ENCODE measurements at places on chromosomes 12 and 14.

DNA sequence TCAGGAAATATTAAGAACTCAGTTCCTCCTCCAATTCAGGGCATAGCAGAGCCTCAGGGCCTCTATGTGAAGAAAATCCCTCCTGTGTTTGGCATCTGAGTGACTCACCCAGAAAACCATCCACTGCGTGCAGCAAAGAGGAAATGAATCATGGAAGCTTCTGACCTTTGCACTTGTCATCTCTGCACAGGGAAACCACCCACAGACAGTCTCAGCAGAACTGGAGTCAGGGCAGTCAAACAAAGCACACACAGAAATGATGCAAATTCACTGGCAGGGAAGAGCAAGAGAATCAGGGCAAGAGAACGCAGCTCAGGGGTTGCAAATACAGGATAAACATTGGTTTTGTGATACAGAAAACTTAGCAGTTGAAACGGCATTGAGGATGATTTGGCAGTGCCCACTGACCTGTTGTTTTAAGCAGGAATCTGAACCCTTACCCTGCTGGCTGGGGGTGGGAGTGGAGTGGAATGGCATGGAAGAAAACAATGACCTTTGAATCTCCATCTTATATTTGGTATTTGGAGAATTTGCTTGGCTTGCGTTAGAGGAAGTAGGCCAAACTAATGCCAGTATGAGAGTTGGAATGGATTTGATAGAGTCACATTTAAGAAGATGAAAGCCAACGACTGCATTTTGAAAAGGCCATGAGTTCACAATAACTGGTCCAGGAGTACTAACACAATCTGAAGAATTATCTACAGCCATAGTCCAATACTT, 53.5 kb downstream of the PHLDA1 start:
- DNase-seq = peak; percentile 86

GRCh38 chr12:87801860-87802720, 227.1 kb downstream of the C12orf50 start:
- no peak for DNase-seq

DNA sequence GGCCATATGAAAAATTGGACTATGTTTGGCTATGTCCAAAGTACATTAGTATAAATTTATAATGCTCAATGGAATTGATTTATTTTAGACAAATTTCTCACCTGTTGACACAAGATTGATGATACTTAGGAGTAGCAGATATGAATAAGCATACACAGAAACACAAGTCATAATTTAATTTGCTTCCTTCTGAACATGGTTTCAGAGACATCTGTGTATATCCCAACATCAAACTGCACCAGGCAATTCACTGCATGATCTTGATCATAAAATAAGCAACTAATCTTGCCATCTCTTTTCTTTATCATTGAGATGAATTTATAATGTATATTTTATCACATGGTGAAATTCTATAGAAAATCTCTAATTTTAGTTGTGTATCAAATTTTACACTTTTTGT, 3.8 kb downstream of the CLECL1 start:
- DNase-seq = no peak

GRCh38 chr12:18130851-18131250, 40.9 kb upstream of the RERGL start:
- DNase-seq = no peak

DNA sequence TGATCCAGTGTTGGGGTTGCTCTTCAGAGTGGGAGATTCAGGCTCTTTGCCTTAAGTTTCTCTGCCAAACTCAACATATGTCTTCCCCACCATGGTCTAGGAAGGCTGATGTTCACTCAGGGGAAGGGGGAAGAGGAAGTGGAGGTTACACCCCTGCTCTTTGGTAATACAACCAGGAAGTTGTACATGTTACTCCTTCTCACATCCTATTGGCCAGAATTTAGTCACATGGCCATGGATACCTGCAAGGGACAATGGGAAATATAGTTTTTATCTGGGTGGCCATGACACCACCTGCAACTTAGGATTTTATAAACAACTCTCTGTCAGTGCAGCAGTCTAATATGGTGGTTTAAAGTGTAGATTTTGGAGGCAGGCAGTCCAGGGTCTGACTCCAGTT, 150.9 kb downstream of the TBX5 start:
- no peak for DNase-seq

GRCh38 chr12:50220363-50220995, 53.3 kb upstream of the CERS5 start:
- DNase-seq = peak; percentile 20

DNA sequence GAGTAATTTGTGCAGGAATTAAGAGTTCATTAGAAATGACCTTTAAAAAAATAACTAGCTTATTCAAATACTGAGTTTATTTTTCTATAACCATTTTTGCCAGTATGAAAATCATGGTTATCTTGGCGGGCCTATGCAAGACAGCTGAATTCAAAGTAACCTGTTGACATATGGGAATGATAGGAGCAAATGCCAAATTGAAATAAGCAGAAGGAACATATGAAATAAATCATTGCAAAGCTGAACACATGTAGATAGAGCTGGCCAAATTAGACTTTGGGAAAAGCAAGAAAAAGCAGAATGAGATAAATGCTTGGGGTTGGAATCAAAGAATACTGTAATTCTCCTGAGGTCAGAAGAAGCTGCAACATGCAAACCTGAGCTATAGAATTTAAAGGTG, 372.5 kb downstream of the ADAMTS20 start:
- DNase-seq = no peak

GRCh38 chr12:89238593-89238992, 113.7 kb downstream of the DUSP6 start:
- DNase-seq = no peak

DNA sequence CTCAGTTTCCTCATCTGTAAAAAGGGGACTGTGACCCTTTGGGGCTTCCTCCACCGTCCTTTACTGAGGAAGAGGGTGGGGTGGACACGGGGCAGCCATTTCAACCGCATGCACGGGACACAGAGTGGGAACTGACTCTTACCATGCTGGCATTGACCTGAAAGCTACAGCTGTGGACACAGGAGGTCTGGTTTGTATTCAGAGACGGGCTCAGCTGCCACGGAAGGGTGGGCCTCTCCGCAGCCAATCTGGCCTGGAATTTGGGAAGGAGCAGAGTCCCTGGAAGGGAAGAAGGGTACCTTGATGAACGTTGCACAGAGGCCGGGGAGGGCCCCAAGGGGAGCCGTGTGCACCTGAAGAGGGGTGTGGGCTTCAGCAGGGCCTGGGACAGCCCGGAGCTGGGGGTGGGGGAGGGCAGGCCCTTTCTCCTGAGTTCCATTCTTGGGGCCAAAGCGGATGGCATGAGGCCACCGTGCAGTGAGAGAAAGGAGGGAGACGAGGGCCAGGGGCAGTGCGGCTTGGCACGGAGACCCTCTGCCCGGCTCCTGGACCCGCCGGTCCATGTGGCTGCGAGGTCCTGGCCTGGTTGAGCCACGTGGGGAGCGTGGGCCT, 14.5 kb downstream of the TNFAIP2 start:
- DNase-seq = no peak

DNA sequence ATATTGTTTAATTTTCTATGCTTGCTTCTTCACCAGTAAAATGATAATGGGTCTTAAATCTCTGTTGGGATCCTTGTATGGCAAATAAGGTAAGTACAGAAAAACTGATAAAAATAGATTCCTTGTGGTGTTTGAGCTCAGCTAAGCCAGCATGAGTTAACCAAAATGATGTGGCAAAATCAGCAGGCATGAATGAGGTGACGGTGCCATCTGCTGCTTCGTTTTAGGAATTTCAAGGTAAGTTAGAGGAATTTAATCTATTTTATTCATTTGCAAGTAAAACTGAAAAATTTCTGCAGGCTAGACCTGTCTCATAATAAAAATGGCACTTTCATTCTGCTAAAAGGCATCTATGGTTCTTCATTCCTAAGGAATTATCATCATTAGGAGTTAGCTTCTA, 10.0 kb upstream of the CLEC7A start:
- DNase-seq = peak; percentile 27

DNA sequence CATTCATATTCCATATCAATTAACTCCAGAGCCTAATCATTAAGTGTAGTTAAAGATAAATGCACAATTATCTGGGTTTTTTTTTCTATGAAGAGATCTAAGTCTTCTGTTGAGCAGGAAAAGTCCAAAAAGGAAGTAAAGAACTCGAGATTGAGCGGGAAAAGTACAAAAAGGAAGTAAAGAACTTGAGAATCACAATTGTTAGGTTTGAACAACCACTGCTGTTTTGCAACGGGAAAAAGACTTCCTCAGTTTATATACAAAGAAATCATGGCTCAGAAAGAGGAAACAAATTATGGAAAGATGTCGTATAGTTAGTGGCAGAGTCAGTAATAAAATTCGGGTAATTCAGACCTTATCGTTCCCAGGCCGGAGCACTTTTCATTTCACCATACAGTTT, 63.3 kb downstream of the PPP1R12A start:
- DNase-seq = no peak

- no peak for DNase-seq
These were observed 64.0 kb upstream of the DIO2 start for GRCh38 chr14:80275208-80275850.

DNA sequence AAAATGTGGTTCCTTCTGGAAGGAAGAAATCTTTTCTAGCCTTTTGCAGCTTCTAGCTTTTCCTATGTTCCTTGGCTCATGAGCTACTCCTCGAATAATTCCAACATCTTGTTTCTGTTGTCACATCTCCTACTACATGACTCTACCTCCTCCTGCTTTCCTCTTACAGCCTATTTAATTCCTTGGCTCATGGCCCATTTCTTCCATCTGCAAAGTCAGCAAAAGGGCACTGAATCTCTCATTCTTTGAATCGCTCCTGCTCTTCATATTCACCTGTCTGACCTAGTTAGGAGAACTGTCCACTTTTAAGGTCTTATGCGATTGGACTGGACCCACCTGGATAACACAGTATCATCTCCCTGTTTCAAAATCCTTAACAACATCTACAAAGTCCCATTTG, 15.8 kb downstream of the PRKD1 start:
- no peak for DNase-seq

GRCh38 chr12:26691234-26691970, 141.6 kb downstream of the ITPR2 start:
- DNase-seq = no peak

DNA sequence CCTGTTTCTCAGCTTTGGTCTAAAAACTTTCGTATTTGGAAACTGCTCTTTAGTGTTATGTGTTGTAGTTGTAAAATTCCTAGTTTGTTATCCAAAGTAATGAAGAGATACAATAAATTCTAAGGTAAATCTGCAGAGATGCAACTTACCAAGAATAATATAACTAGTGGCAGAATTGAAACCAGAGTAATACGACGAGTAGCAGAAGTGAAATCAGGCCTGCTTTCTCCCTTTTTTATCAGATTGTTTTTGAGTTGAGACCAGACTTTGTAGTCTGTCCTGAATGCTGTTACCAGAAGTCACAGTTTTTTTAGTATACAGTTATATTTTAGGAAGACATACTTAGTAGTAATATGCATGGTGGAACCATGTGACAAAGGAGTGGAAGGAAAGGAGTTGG, 12.5 kb downstream of the PAPOLA start:
- DNase-seq = no peak

GRCh38 chr12:71900091-71900490, 38.6 kb upstream of the TPH2 start:
- no peak for DNase-seq

DNA sequence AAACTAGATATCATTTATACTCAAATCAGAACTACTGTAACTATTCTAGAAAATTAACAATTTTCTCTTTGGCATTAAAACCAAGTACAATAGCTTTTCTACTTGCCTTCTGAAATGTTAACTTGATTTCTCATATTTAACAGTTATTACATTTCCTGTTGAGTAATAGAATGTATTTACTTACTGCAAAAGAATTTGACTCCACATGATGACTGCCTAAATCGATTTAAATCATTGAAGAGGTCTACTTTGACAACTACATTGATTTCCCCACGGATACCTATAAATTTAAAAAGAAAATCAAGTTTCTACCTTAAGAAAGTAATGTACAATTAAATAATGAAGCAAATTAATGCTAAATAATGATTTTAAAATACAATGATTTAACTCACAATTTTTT, 18.9 kb downstream of the C2CD5 start:
- no peak for DNase-seq

- DNase-seq = no peak
These were observed 24.2 kb downstream of the GPATCH2L start for GRCh38 chr14:76175942-76176341.

- no peak for DNase-seq
These were observed 1.7 kb downstream of the HECTD1 start for GRCh38 chr14:31205681-31206535.

DNA sequence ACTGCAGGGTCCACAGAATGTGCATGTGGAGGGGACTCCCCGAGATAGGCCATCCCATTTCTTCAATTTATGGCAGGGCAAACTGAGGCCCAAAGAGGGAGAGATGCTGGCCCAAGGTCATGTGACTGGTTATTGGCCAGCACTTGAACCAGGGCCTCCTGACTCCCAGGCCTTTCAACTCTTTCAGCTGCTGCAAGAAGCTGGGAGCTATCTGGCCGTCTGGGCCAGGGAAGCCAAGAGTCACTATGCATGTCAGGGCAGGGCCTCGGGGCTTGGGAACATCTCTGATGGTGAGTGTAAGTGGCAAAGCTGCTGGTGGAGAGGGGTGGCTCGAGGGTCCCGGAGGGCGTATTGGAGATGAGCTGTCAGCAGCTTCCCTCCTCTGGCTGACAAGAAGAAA, 9.5 kb upstream of the LTBP2 start:
- DNase-seq = no peak

DNA sequence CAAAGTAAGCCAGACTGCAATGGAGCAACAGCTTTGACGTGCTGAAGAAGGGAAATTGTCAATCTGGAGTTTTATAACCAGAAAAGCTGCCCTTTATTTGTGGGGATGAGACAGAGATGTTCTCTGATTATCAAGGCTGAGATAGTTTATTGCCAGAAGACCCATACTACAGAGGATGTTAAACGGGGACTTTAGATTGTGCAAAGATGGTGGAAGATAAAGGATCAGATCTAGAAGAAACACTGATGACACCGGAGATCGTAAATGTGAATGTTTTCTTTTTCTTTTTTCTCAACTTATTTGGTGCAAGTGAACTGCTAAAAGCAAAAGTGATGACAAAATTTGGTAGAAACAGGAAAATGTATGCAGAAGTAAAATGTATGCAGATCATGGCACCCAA, 178.3 kb upstream of the PLEKHG7 start:
- DNase-seq = no peak

DNA sequence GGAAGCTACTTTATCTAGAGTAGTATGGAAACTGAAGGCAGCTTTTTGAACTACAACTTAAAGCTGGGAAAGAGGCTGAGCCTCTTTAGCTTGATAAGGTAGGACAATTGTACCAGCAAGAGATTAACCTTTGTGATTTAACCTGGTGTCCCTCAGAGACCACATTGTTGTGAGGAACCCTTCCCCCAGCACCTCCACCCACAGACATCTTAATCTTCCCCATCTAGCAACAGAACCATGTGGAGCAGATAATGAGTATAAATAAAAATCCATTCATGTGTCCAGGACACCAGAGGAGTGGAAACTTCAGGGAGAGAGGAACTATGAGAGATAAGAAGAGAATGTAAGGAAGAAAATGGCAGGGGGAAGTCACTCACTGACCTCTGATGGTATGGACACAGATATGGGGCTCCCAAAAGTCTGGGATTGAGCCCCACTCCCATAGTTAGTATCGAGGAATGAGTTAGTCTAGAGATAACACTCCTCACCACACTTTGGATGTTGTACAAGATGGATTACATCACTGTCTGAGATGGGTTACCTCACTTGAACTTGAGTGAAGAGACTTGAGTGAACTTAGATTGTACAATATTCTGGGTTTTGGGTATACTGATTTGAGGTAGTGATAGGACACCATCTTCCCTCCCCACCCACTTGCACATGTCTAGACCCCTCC, 33.9 kb upstream of the SLC38A2 start:
- no peak for DNase-seq
